Activated T-cell treated with anti-CD3 and anti-CD28 coated beads for 48 hours (primary cell): ENCODE measurements at places on chromosomes 7 and 10.

DNA sequence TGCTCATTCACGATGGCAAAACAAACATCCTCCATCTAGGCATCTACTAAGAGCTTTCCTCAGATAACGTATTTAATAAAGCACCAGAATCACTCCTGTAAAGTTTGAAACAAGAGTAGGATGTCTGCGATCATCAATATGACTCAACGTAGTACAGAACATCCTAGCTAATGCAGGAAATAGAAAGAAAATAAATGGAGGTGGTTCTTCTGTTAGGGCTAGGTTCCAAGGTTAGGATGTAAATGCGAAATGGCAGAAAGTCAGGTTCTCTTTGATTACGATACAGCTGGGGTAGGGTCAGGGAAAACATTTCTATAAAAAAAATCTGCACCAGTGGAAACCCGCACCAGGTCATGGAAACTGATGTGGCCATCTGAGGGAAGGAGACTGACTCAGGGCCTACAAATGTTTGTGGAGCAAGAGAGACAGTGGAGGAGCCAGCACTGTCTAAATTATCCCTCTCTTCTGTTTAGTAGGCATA lies 29.1 kb downstream of the CCDC6 start:
- no peak for DNase-seq

- DNase-seq: no peak
Observed at GRCh38 chr10:60535427-60535826, 145.8 kb upstream of the ANK3 start.

DNA sequence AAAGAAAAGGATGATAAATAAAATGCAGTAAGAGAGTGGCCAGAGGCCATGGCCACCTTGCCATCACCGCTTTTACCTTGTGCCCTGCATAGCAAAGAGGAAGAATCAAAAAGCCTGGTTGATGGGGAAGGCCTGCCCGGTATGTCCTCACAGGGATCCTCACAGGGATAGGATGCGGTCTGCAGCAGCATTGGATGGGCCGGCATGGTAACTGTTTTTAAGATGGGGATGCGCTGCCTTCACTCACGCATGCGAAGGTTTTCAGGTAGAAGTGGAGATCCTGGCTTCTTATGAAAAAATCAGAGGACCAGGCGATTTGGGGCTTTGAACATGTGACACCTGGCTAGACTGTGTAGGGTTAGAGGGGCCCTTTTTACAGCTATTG lies 12.5 kb downstream of the PNLIPRP2 start:
- no peak for DNase-seq

DNA sequence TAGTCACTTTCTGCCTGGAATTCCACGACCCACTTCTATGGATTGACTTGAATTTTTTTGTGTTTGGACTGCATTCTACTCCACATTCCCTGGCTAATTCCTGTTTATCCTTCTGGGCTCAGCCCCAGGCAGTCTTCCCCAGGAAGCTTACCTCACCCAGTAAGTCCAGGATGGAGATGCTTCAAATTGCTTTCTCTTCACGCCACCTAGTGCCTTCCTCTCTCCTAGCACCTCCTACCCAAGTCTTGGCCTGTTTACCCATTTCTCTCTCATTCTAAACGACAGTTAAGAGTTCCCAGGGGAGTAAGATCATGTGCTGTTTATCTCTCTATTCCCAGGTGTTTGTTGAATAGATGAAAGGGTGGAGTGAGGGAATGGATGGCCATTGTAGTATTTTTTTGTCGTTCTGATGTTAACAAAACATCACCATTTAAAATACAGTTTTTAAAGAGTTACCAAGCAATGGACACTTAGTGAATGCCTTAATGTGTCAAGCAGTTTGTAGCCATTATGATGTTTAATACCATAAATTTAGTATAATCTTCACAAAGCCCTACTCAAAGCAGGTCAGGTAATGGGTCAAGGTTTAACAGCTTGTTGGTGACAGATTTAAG lies 45.5 kb upstream of the TARP start:
- no peak for DNase-seq

GRCh38 chr10:63005246-63005645 lies 127.9 kb upstream of the NRBF2 start:
- no peak for DNase-seq

- DNase-seq: no peak
Observed at GRCh38 chr7:99305473-99306260, 20.0 kb upstream of the ARPC1A start.

DNA sequence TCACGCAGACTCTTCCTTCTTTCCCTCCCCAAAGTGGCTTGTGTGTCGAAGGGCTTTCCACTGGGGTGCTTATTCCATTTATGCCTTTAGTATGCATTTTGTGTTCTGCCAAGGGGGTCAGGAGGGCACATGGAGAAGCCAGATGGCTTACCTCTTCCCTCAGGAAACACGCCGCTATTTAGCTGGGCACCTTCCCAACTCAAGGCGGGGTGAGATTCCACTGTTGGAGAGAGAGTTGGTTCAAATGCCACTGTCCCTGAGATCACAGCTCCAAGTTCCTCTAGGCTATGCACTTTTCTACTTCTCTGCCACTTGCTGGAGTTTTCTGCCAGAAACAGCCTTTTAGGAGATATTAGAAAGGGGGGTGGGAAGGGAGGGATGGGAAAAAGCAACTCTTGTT lies 1091.8 kb downstream of the LRMDA start:
- no peak for DNase-seq

DNA sequence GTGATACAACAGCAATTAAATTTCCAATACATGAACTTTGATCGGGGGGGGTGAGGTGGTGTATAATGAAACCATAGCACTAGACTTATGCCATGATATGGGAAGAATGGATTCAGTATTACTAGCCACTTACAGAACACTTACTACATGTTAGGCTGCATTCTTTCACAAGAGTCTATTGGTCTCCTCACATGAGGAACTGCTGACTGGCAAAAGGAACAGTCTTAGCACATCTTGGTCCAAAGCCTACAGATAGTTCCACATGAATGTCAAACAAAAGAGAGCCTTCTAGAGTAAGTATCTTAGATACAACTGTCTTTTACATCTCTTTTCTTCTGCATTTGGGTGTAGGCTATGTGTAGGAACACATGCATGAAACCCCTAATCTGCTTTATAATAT lies 115.9 kb upstream of the DNAJB12 start:
- DNase-seq: no peak

GRCh38 chr7:135616136-135616535 lies 46.2 kb upstream of the STMP1 start:
- DNase-seq: no peak

DNA sequence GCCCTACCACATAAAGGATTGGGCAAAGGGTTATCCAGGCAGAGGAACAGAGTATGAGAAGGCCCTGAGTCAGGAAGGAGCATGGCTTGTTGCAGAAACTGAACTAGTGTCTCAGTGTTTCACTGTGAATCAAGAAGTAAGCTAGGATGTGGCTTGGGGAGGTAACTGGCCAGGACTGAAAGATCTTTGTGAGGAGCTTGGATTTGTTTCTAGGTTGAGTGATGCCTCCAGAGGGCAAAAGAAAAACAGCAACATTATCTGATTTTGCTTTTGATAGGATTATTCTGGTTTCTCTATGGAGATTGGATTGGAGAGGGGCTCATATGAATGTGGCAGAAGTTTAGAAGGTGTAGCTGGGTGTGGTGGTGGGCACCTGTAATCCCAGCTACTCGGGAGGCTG lies 137.9 kb upstream of the HDAC9 start:
- DNase-seq: no peak

GRCh38 chr10:69504576-69505250 lies 53.4 kb downstream of the TSPAN15 start:
- DNase-seq: no peak

DNA sequence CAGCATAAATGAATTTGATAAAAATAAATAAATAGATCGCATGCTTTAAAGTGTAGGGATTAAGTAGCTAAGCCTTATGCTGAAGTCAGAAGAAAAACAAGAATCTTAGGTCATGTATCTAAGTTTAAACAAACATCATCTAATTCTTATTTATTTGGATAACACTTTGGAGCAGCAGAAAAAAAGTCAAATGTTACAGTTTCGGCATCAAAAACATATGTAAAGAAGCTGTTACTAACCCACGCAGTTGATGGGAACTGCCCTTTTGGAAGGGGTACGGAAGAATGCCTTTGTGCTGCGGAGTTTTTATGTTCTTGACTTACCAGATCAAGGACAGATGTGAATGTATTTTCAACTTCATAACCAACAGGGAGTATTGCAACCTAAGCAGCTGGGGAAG lies 37.3 kb upstream of the HABP2 start:
- DNase-seq: no peak

DNA sequence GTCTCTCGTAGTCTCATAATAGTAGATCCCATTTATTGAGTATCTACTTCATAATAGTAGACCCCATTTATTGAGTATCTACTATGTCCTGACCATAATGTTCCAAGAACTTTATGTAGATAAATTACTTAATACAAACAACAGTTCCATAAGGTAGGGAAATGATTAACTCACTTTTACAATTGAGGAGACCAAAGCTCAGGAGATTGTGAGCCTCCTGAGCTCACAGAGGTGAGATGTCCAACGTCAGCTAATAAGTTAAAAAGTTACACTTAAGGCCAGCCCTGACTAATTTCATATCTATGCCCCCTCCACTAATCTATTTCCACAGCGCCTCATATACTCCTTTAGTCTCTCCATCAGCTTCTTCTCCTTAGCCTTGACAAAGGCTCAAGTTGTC lies 17.5 kb upstream of the GGCT start:
- no peak for DNase-seq

DNA sequence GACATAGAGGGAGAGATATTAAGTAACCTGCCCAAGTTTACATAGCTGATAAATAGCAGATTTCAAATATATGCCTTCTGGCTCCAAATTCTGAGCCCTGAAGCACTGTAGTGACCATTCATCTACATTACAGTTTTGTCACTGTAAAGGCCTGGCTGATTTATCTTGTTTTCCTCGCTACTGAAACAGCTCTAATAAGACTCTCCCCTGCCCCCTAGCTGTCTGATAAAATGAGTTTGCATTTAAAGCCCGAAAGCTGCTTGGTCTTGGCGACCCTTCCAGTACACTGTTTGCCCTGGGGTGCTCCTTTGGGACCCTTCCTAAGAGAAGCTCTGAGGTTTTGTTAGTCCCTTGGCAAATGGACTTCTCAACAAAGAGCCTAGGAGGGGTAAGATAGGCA lies 59.7 kb upstream of the RAB11FIP2 start:
- DNase-seq: no peak

DNA sequence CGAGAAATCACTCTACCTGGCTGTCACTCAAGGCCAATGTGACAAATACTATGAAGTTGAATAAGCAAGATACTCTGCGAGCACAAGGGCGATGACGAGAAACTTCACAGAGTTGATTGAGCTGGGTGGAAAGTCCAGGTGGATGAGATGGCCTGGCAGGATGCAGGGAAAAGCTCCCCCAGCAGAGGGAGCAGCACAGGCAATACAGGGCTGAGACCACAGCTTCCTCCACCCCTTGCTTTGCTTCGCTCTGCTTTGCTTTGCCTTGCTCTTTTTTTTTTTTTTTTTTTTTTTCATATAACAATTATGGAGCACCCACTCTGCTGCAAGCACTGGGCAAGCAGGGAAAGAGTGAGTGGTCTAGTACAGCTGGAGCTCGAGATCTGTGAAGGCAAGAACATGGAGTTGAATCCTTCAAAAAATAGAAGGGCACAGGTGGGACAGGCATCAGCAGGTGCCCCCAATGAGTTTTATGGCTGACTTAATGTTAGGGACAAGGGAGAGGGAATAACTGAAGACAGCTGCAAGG lies 88.3 kb downstream of the CABCOCO1 start:
- DNase-seq: peak; percentile 60

DNA sequence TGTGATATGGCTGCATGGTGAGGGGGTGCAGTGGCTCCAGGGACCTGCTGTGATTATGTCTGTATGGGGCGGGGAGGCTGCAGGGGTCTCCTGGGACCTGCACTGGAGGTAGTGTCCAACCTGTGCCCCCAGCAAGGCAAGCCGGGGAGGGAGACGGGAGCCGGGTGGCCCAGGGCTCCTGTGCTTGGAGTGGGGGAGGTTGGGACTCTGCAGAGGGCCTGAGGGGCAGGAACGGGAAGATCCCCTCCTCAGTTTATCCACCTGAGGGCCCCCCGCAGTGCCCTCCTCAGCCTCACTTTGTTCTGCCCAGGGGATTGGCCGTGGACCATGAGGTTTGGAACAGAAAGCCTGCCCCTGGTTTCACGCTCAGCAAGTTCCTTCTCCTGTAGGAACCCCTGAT lies 22.8 kb upstream of the PWWP2B start:
- no peak for DNase-seq

DNA sequence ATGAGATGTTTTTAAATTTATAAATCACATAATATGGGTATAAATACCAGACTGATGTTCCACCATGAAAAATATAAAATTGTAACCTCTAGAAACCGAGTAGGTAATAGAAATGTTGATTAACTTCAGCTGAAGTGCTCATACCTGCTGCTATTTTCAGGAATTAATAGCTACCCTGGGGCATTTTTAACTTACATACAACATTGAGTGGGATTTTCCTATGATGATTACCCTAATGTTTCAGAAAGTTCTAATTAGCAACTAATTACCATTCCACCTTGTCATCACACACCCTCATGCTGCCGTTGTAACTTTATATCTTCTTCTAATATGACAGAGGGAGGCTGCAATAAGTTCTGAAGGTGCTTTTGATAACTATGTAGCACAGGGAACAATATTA lies 53.5 kb upstream of the ARHGAP12 start:
- no peak for DNase-seq

DNA sequence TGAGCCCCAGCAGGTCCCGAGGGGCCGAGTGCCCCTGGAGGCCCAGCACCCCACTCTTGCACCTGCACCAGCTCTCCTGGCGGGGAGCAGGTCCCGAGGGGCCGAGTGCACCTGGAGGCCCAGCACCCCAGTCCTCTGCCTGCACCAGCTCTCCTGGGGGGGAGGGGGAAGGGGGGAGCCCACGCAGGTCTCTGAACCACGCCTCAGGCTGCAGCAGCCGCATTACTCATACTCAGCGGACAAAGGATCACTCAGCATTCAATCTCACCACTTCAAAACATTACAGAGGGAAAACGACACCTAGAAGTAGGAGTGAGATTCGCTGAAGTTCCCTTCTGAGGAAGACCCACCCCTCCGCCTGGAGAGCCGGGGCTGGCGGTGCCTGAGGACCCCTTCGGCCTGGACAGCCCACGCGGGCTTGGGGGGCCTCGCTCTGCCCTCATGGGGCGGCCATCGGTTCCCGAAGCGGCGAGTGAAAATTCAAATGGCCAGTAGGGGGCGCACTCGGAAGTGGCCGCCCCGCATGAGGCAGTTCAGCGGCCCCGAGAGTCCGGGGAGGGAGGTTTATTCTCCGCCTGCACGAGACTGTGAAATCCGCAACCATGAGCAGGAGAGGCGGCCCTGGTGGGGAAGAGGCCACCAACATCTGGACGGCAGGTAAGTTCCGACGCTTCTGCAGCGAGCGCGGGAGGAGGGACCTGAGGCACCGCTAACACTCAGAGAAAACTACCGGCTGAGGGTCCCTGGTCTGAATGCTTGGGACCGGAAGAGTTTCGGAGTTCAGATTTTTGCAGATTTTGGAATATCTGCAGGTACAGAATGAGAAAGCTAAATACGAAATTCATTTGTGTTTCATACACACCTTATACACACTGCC lies 1.1 kb upstream of the GPER1 start:
- DNase-seq: peak; percentile 68

DNA sequence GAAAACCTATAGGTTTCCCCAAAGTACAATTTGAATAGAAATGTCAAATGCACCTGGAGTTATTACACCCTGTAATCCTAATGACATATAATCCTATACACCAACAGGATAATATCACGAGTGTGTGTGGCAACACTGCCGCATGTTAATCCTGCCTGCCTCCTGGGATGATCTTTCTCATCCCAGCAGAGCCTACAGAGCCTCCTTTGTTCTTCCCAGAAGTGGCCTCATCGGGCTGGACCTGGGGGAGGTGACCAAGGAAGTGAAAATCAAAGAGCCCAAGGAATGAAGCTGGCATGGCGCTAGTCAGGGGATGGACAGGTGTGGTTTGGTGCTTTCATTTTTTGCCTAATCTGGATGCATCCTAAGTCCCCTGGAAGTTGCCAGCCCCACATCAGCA lies 29.5 kb upstream of the LEP start:
- no peak for DNase-seq
